RWPE2 (cell line): ENCODE measurements at places on chromosomes 1 and 21.

GRCh38 chr21:38956856-38957571, 151.3 kb downstream of the ETS2 start:
- no peak for DNase-seq

DNA sequence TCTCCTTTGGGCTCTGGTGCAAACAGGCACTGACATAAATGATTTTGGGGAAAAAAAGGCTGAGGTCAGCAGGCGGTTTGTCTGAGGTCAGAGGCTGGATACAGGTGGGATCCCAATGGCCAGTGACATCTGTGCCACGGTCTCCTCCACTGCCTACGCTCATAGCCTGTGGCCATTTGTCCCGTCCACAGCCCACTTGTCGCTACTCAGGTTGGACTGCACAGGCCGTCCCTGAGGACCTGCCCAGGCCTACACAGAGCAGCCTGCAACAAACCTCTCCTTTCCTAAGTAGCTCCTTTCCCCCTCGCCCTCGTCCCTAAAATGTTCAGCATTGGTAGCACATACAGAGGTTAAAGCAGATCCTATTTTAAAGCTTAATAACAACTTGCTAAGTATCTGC, 150.7 kb downstream of the ZBTB18 start:
- no peak for DNase-seq

GRCh38 chr1:167923324-167924056, 9.6 kb upstream of the ADCY10 start:
- no peak for DNase-seq

- no peak for DNase-seq
These were observed 165.4 kb upstream of the KCNK2 start for GRCh38 chr1:214917081-214917635.

DNA sequence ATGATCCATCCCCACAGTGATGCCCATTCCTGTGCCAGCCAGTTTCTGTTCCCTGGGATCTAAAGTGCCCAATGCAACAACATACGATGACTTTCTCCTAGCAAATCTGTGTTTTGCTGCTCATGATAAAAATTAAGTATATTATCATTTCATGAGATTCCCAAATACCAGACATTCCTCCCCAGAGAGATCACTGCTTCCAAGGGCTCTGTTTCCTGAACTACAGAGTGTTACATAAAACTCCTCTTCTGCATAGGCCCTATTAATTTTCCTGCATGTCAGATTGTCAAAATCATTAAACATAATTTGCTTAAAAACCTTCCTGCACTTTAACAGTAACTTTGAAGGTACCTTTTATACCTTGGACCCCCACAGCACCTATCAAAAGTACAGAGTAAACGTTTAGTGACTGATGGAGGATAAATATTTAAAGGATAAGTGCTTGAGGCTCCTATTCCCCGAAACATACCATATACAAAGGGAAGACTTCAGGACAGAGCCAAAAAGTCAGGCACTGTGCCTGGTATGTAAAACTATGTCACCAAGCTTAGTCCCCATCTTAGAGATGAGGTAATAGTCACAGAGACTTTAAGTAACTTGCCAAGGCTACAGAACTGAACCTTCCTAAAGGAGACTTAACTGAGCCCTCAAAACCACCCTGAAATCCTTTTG, 50.2 kb downstream of the SLC25A24 start:
- no peak for DNase-seq

DNA sequence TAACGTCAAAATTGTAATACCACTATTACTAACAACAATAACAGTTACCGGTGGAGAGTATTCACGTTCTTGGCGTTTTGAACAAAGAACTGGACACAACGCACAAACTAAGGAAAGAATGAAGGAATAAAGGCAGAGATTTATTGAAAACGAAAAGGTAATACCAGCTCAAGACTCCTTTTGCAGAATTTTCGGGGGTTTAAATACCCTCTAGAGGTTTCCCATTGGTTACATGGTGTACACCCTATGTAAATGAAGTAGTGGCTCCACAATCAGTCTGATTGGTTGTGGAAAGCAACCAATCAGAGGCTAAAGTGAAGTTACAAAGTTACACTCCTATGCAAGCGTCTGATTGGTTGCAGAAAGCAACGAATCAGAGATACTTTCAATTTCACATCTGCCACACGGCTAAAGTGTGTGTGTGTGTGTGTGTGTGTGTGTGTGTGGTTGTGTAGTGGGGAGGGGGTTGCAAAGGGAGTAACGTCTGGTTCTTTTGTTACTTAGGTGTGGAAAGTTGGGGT, 1.1 kb upstream of the GTF2B start:
- DNase-seq: no peak

- DNase-seq: no peak
These were observed 108.7 kb upstream of the KCNJ15 start for GRCh38 chr21:38148046-38148445.

DNA sequence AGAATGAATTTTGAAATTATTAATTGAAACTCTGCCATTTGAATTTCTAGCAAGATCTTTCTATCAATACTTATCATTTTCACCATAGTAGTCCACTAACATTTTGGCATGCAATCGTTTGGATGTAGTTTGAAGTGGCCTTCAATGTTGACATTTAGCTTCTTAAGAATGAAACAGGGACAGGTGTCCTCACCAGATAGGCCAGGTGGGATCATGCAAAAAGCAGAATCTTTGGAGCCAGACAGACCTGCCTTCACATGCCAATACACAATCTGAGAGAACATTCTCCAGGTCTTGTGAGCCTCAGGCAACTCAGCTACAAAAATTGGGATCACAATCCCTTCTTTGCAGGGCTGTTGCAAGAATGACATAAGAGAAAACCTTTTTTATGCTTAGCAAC, 18.3 kb upstream of the HSPA13 start:
- DNase-seq: no peak

- DNase-seq: no peak
These were observed 1.0 kb upstream of the KCNC4 start for GRCh38 chr1:110208916-110209645.

DNA sequence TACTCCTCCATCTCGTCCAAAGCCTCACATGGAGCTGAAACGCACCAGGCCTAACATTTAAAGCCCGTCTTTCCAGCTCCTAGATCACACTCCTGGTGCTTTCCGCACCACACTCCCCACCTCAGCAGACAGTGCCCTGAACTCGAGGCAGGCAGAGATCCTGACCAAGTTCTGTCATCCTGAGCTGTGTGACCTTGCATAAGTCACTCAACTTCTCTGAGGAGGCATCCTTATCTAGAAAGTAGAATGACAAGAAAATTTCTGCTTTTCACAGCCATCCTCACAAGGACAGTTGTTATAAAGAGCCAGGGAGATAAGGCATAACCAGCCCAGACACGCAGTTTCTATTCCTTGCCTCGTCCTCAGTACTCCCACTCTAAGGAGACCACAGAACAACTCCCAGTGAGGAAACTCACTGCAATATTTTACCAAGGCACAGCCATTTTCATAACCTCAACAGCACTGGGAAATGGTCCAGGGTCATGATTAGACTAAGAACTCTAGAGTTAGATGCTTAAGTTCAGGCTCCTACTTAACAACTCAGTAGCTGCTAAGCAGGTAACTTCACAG, 3.1 kb downstream of the LRP8 start:
- DNase-seq: no peak

DNA sequence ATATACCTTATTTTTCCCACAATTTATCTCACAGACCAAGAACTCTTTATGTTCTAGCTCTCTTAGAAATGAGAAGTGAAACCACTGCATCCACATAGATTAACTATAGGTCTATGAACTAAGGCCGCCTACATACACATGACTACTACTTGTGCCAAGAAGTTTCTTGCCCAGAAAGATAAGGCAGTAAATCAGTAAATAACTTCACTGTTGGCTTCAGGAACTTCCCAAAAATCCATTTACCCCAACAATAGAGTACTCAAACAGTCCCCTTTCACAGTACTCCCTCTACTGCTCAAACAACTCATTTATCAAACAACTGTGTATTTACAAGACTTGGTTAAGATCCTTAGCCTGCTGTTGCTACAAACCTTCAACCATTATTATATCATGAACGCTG, 96.5 kb downstream of the NME7 start:
- DNase-seq: no peak

DNA sequence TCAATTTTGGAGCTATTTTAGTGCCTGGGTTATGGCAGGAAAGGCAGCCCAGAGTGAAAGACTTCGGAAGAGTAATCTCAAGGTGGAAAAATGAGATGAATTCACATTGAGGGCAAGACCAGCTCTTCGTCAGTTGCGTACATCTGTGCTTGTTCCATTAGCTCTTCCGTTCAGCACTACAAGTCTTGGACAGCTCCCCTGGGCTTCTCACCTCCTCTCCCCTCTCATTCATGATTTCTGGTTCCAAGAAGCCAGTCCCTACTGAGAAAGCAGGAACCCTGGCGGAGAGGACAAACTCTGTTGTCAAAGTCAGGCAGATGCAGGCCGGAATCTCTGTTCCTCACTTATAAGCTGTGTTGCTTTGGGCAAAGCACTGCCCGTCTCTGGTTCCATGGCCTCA, 76.5 kb downstream of the ACTL8 start:
- no peak for DNase-seq

- DNase-seq: no peak
These were observed 804.6 kb upstream of the CXADR start for GRCh38 chr21:16708101-16708835.

GRCh38 chr1:214281720-214282629, 1.0 kb downstream of the SMYD2 start:
- no peak for DNase-seq

DNA sequence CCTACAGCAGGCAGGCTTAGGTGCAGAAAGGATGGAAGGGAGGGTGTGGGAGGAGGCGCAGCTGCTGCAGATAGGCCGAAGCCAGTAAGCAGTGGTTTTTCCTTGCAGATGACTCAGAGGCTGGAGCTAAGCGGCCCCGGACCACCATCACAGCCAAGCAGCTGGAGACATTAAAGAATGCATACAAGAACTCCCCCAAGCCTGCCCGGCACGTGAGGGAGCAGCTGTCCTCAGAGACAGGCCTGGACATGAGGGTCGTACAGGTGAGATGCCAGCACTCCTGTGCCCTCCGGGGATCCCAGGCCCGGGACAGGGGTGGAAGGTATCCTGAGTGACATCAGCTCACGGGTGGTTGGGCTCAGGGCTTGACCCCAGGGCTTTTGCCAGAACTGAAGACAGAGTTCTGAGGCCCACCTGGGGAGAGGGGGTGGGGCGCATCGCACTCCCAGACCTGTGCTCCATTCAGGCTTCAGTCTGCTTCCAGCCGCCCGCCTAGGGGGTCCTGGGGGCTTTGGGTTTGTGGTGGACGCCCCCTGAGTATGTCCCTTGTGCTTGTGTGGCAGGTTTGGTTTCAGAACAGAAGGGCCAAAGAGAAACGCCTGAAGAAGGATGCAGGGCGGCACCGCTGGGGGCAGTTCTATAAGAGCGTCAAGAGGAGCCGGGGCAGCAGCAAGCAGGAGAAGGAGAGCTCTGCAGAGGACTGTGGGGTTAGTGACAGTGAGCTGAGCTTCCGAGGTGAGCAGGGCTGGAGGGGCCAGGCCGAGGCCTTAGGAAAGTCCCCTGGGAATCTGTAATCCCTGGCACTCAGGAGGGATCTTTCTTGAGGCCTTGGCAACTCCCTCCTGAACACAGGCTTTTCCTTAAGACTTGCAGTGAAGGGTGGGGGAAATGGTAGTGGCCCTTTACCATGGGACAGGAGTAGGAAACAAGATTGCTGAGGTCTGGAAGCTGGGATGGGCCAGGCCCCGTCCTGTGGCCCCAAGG, 41.5 kb downstream of the LHX4 start:
- DNase-seq: no peak

DNA sequence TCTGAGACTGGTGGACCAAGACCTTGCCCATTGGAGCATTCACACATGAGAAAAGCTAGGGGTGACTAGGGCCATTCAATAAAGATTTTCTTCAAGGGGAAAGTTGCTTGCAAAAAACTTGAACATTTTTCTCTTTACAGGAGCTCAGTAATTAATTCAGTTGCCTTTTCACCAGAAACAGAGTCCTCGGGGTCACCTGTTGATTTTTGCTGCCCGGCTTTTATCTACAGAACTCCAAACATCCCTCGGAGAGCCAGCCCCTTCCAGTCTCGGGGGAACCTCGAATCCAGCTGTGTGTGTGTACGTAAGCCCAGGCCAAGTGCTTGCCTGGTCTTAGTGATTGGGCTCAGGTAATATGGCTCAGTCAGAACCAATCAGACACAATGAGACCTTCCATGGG, 47.5 kb downstream of the PCNX2 start:
- no peak for DNase-seq

DNA sequence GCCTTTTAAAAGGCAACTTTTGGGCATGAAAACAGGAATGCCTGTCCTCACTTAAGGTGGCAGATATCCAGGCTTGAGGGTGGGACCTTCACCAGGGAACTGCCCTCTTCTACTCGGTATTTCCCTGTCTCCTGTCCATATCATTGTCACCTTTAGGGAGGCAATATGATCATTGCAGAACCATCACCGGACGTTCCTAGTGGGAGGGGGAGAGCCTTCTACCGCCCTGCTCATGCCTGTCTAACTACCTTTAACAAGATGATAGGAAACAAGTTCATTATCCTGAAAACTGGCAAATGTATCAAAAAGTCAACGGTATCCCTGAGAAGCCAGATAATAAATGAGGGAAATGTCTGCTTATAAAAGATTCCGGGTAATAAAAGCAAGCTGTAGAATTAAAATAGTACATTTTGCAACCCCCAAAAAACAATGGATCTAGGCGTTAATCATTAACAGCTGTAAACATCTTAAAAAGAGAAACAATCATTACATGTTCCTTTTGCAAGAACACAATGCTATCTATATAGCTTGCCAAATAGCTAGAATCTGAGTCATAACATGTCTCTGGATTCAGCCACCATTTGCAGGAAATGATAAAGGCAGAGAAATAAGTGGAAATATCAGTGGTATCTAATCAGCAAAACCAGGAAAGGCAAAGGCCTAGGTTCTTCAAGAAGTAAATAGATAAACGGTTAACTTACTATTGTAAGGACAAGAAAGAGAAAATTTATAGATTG, 852.9 kb upstream of the ADGRL4 start:
- DNase-seq: no peak

DNA sequence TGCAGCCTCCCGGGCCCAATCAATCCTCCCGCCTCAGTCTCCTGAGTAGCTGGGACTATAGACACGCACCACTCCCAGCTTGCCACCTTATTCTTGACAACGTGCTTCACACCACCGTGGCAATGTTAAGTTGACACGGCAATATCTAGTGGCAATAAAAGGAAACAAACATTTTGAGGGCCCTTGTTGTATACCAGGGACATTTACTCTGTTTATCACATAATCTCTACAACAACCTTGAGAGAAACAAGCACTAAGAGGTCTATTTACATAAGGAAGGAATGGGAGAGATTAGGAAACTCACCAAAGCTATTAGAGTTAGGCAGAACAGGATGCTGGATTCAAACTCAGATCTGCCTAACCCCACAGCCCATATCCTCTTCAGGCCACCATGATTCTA, 3.1 kb downstream of the KLHDC8A start:
- no peak for DNase-seq

DNA sequence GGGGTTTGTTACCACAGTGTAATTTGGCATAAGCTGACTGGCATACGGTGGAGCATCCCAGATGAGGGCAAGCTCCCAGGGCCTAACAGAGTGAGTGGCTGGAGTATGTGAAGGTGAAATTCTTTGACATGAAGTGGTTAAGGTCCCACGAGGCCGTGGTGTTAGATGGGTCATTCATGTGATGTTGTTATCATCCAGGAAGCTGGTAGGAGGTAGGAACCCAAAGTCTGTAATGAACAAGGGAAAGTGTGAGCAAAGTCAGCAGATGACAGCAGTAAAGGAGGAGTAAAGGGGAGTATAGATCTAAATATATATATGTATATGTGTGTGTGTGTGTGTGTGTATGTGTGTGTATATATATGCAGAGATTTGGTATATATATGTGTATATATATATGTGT, 47.6 kb downstream of the MDM4 start:
- no peak for DNase-seq

- no peak for DNase-seq
These were observed 11.9 kb downstream of the MTFR1L start for GRCh38 chr1:25831569-25832196.

- DNase-seq: no peak
These were observed 10.0 kb downstream of the SPATA46 start for GRCh38 chr1:162366671-162367070.
